MG63 (cell line): ENCODE measurements at places on chromosomes 7 and 10. TPM values are rescaled to one million over a fixed set of nuclear protein-coding genes. Genes with fewer than 3 reads are reported as not detected.

TRIM50 gene
- not detected in 2 replicates for total RNA-seq

SH3PXD2A gene
- 19.2 and 21.1 TPM in 2 replicates for total RNA-seq

MPP7 gene
- 3.8 and 8.3 TPM in 2 replicates for total RNA-seq

EPHB4 gene
- total RNA-seq: 42.7 and 72.5 TPM in 2 replicates

TCERG1L gene
- total RNA-seq: not detected in 2 replicates

GBX1 gene
- not detected in 2 replicates for total RNA-seq

CPA5 gene
- total RNA-seq: 0.13 TPM in 1 of 2 replicates, not detected in the other

HOXA4 gene
- 1.5 TPM in 1 of 2 replicates, not detected in the other for total RNA-seq

TMEM184A gene
- total RNA-seq: not detected in 2 replicates

DNA sequence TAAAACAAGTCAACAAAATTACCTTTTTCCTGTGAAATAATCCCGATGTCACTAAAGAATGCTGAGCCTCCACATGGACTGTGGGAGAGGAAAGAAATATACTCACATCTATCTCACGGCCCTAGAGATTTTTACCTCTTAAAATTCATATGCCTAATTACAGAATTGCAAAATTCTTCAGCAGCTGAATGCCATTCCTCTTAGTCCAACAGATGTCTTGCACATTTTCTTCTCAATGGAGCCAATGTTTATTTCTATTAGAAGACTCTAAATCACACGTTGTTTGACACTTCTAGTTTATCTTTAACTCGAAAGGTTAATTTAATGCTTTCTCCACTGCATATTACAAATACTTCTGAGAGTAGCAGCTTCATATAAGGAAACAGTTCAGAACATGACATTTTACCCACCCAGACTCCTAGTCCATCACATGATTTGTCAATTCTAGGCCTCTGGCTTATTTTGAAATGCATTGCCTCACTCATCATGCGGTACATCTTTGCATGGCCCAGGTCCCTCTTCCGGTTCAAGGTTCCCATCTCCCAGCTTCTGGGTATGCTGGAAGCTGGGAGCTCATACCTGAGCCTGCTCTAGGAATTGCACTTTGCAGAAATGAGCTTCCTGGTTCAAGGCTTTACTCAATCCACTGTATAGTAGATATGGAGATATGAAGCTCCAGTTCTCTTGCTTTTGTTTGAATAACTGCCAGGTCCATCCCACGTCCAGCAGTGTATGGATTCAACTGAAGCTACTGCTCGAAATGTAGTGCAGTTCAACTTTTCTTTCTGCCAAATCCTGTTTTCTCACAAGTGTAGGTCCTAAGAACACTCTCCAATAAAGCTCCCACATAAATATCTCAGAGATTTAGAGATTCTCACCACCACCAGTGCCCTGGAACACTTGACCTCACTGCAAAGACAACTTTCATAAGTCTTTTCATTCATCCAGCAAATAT lies 306.2 kb downstream of the GPR37 start:
- no peak for DNase-seq

DNA sequence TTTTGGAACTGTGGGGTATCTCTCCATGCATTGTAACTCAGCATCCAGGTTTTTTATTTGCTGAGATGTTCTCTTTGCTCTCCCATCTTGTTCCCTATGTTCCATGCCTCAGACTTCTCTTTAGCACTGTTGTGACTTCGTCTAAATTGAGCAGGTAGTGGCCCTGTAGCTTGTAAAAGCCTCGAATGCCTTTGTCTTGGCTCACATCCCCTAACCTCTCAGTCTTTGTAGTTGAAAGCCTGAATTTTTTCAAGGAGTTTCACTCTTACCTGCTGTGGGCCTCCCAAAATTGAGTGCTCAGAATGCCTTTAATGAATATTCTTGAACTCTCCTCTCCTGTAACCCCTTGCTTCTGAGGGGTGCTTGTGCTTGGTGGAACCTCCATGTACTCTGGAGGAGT lies 1137.3 kb downstream of the REEP3 start:
- DNase-seq: no peak

- DNase-seq: no peak
Observed at GRCh38 chr10:132933308-132934042, 8.9 kb downstream of the CFAP46 start.

GRCh38 chr7:69769826-69770225 lies 171.6 kb downstream of the AUTS2 start:
- DNase-seq: no peak

DNA sequence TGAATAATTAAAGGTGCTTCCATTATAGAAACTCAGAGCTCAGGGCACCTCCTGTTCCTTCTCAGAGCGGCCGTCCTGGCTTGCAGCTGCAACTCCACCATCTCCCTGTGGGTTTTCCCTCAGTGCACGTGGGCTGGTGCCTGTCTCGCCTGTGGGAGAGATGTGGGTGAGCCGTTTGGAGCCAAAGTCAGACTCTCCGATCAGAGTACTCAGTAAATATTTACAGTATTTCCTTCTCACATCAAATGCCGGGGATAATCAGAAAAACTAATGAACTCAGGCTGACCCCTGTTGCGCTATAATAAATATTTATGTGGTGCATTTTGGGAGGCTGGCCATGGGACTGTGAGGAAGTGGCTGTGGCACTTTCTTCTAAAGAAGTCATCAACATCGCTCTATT lies 155.8 kb upstream of the HABP2 start:
- DNase-seq: no peak

DNA sequence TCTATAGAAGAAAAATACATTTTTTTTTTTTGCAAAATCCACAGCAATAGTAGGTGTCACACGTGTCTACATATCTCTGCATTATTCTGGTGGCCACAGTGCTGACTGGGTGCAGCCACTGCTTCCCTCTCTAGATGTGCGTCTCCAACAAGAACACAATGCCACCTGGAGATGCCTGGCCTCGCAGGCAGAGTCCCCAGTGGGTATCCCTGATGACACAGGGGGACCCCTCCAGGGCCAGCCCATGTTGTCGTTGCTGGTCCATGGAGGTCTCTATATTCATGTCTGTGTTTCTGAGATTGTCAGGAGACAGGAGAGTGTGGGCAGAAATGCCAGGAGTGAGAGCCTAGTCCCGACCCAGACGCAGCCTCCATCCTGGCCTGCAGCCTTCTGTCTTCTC lies 345.9 kb upstream of the SHH start:
- DNase-seq: no peak

- peak; percentile 15 for DNase-seq
Observed at GRCh38 chr10:118595598-118596425, at the start of gene PRLHR. TSS of gene PRLHR (minus strand) at chr10:118595648. CDS start at chr10:118595244, 404 bp downstream.

DNA sequence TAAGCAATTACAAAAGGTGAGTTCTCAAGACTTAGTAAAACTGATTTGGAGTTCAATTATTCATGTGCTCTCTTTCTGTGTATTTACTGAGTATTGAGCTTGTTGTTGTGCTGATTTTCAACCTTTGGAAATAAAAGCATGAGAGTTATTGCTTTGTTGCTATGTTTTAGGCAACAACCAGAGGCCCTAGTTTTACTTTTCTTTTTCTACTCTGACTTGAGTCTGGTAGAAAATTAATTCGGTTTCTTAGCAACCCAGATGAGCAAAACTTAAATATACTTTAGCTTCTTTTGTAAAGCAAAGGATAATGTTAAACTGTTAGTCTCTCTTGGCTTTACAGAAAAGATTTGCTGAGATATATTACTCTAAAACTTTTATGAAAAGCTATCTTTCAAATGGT lies 66.4 kb upstream of the SCIN start:
- no peak for DNase-seq

GRCh38 chr7:131424219-131424822 lies 96.6 kb downstream of the MKLN1 start:
- DNase-seq: no peak

GRCh38 chr7:74412056-74412455 lies 41.6 kb upstream of the GTF2IRD1 start:
- no peak for DNase-seq

DNA sequence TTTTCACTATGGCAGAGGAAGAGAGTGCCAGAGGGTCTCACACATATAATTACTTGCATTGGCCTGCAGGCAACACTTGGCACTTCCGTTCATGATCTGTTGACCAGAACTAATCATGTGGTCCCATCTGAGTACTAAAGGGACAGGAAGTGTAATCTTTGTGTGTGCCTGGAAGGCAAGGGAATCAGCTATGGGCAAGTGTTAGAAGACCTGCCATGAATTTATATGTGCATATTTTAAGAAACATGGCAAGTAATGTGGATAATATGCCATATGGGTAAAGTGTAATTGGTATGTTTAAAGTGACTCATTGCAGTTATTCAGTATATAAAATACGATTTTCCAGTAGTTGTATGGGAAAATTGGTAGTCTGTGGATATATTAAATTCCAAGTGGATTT lies 46.1 kb downstream of the CCSER2 start:
- DNase-seq: no peak

DNA sequence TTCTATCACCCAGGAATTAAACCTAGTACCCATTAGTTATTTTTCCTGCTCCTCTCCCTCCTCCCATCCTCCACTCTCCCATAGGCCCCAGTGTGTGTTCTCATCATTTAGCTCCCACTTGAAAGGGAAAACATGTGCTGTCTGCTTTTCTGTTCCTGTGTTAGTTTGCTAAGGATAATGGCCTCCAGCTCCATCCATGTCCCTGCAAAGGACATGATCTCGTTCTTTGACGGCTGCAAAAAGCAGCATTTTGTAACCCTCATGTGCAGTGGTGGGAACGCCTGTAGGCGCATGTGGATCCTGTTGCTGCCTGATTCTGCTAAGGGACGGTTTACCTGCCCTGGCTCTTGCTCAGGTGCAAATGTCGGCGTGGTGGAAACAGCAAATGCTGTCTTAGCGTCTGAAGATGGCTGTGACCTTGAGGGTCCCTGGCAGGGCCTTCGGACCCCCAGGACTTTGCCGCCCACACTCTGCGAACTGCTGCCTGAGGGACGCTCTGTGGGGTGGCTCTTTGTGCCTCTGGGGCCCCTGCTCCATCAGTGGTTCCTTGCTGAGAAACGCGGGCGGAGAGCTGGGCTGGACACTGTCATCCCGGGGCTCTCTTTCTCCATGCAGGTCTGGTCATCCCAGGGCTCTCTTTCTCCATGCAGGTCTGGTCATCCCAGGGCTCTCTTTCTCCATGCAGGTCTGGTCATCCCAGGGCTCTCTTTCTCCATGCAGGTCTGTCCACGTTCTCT lies 5.6 kb upstream of the MTG1 start:
- DNase-seq: no peak

DNA sequence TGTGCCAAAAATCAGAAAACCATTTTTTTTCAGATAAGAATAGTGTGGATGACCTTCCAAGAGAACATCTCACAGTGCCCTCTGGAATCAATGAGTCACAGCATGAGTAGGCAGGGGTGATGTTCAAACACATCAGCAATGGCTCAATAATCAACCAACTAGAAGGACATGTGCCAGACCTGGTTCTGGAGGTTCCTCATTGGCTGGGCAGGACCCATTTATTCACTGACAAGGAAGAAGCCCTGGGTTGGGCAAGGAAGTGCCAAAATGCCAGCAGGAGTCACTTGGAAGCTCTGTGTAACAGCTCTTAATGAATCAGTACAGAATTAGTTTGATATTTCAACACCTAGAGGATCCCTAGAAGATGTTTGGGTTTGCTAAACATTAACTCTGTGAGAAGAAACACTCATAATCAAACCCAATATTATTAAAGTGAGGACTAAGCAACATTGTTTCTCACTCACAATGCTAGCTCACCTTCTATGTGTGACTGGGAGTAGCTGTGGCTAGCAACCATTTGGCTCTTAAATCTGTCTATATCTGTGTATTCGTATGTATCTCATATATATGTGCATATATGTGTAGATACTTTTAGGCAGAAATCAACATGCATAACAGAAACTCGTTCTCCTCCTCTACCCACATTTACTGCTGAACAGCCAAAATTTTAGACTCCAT lies 72.3 kb upstream of the APBB1IP start:
- peak; percentile 6 for DNase-seq

DNA sequence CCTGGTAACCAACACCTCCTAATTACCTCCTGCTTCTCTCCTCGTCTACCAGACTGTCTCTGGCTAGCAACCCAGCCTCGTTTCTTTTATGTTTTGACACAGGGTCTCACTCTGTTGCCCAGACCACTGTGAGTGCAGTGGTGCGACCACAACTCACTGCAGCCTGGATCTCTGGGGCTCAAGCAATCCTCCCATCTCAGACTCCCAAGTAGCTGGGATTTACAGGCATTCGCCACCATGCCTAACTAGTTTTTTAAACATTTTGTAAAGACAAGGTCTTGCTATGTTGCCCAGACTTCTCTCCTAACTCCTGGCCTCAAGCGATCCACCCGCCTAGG lies 10.2 kb downstream of the TNRC18 start:
- no peak for DNase-seq

GRCh38 chr10:33034931-33035330 lies 76.9 kb upstream of the ITGB1 start:
- no peak for DNase-seq

DNA sequence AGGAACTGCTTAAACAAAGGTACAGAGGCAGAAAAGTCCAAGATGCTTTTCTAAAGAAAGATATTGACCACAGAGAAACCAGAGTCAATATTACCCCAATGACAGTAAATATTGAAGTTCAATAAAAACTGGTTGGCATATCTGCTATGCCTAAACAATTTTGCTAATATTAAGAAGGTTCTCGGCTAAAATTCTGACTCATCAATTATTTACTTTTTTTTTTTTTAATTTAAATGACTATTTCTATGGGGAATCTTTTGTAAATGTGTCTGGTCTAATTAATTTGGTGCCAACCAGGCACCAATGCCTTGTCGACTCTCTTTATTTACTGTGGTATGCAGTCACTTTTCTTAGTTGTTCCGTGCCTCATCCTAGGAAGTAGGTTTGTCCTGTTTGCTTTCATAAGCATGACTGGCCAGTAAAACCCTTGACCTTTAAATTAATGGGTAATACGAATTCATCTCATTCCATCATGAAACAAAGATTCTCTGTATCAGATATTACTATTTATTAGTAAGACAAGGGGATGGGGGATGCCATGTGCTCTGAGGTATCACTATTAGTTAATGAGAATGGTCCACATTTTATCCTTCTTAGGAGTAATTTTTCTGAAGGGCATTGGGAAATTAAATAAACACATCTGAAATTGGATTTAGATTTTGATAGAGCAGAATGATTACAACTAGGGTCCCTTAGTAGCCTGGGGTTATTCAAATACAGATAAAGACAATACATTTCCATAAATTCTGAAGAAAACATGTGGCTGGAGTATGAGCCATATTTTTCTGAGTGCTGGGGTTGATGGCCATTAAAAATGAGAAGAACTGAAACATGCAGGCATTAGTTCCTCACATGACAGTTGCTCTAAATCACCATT lies 154.4 kb downstream of the VTI1A start:
- no peak for DNase-seq

DNA sequence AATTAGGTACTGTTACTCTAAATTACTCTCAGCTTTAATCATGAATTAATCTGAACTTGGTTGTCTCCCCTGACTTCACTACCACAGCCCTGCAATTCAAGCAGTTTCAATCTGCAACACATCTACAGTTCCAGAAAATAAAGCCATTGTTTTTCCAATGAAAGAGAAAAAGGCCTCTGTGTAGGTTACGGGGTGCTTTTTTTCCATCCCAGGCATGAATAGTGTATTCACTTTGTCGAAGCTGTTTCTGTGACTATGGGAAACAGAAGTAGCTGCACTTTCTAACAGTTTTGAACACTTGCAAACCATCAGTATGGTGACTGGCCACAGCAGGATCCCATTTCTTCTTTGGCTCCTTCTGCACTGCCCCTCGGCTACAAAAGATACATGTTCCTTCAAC lies 460.2 kb downstream of the GRM8 start:
- DNase-seq: no peak
